SJSA1 (cell line): ENCODE measurements at places on chromosomes 3 and 15. TPM values are rescaled to one million over a fixed set of nuclear protein-coding genes. Genes with fewer than 3 reads are reported as not detected.

DNA sequence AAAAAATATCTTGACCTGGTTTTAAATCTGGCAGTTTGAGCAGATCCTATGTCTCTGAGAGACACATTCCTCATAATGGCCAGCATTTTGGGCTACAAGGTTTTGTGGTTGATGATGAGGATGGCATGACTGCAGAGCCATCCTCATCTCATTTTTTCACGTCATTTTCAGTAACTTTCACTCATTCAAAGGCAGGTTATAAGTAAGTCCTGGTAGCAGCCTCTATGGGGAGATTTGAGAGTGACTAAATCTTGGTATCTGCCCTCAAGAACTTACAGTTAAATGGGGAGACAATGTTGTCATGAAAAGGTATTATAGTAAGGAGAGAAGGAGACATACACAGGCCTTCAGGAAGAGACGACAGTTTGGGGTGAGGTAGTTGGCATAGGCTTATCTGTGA, 14.5 kb downstream of the TIGIT start:
- no peak overlapping the region for H3K4me3 ChIP-seq
- no peaks in the 10 kb centered on the region for H3K27me3 ChIP-seq
- H3K4me1 ChIP-seq: no peaks in the 10 kb centered on the region
- H3K27ac ChIP-seq: no peak overlapping the region
- no peaks in the 10 kb centered on the region for H3K36me3 ChIP-seq
- no peak for DNase-seq

The AMIGO3 gene
- 4.0 and 4.3 TPM in 2 replicates for total RNA-seq

GRCh38 chr15:67915461-67916374, 75.9 kb upstream of the RNU6-1 start:
- H3K27me3 ChIP-seq: no peaks in the 10 kb centered on the region
- H3K4me3 ChIP-seq: no peak overlapping the region
- peak; percentile 45 for DNase-seq
- peak overlapping the region; percentile 56 for H3K27ac ChIP-seq

DNA sequence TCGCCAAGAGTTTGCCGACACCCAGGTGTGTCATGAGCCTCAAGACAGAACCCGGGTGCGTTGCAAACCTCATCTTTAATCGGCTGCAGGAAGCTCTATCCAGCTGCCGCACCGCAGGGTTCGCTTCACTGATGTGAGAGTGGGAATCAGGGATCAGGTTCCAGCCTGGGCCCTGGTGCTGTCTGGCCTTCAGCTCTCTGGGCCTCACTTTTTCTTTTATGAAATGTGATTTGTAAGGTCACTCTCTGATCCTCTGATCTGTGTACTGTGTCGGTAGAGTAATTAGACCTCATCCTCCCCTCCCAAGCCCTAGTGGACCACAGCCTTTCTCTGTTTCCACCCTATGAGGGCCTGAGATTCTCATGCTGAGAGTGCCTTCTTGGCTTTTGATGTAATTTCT, 202.8 kb upstream of the UBE2E1 start:
- DNase-seq: no peak
- H3K27me3 ChIP-seq: no peaks in the 10 kb centered on the region
- H3K4me1 ChIP-seq: peaks cover 17% of the 10 kb centered on the region
- H3K4me3 ChIP-seq: no peak overlapping the region
- H3K36me3 ChIP-seq: no peaks in the 10 kb centered on the region
- H3K27ac ChIP-seq: no peak overlapping the region

- no peak for DNase-seq
- H3K36me3 ChIP-seq: no peaks in the 10 kb centered on the region
- H3K27ac ChIP-seq: no peak overlapping the region
- no peaks in the 10 kb centered on the region for H3K27me3 ChIP-seq
These were observed 130.6 kb upstream of the FHIT start for GRCh38 chr3:61381745-61382392.

- peak overlapping the region; percentile 22; the same call in 1 of the 2 replicates for H3K27ac ChIP-seq
- H3K4me1 ChIP-seq: peaks cover 11% of the 10 kb centered on the region
- H3K27me3 ChIP-seq: no peaks in the 10 kb centered on the region
- no peak overlapping the region for H3K4me3 ChIP-seq
These were observed 38.0 kb downstream of the ARRDC4 start for GRCh38 chr15:97998307-97999071.

The DNAH12 gene
- not detected in 2 replicates for total RNA-seq

The SLC28A2 gene
- not detected in 2 replicates for total RNA-seq

The FURIN gene
- total RNA-seq: 75.0 and 92.8 TPM in 2 replicates

The KCNMB2 gene
- not detected in 2 replicates for total RNA-seq

The GNAT1 gene
- not detected in 2 replicates for total RNA-seq

DNA sequence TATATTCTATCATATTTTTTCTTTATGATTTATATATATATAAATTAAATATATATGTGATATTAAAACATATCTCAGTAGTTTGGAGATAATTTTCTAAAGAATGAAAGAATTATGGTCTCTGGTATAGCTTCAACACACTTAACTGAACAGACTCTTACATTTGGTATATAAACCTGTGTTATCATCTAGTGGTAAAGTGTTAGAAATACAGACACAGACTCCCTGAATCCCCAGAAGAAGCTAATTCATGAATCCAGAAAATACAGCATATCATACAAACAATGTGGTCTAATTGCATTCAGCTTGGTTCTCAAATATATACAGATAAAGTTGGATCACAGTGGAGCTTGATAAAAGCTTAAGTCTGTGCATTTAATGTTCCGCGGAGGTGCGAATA, 1100.4 kb downstream of the ROBO2 start:
- no peak overlapping the region for H3K4me3 ChIP-seq
- no peaks in the 10 kb centered on the region for H3K36me3 ChIP-seq
- DNase-seq: no peak
- H3K27me3 ChIP-seq: no peaks in the 10 kb centered on the region
- peak overlapping the region; percentile 59; the same call in 1 of the 2 replicates for H3K27ac ChIP-seq

DNA sequence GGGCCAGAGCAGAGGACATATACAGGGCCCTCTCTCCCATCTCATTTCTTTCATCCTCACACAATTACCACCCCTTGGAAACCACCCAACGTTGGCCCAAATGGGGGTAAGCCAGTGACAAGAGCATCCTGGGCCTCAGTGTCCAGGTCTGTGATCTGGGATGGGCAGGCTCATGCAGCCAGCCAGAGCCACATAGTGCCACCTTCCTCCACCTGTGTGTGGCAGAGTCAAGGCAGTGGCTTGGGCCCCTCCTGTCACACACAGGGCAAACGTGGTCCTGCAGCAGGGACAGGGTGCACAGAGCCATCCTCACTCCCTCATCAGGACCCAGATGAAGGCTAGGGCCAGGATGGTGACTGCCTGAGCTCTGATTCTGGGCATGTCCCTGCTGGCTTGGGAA, 2.3 kb upstream of the MYL3 start:
- H3K4me1 ChIP-seq: no peaks in the 10 kb centered on the region
- H3K27me3 ChIP-seq: no peaks in the 10 kb centered on the region
- DNase-seq: no peak
- H3K4me3 ChIP-seq: no peak overlapping the region

DNA sequence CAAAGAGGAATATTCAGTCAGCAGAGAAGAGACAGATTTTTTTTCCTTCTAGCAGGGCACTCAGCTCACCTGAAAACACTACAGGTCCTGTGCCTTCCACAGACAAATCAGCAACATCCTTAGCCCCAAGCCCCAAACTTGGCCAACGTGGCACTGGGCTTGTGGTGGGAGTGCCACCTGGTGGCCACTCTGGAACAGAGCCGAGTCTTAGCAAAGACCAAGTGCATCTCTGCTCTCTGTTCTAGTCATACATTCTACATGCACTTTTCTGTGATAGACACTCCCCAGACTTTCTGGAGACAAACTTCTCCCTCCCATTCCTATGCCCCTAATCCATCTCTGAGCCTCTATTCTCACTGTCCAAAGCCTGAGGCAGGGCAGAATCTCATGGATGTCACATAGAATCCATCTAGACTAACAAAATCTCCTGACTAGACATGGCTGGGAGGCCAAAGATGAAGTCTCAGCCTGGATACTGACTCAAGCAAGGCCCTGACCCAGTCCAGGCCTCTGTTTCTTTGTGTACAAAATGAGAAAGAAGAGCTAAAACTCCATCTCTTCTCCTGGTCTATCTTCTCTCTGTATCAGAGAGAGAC, 5.1 kb upstream of the SEMA7A start:
- H3K27ac ChIP-seq: no peak overlapping the region
- DNase-seq: peak; percentile 70
- H3K4me3 ChIP-seq: no peak overlapping the region

GRCh38 chr3:159854500-159855124, 134.0 kb upstream of the IL12A start:
- H3K4me3 ChIP-seq: no peak overlapping the region
- no peaks in the 10 kb centered on the region for H3K27me3 ChIP-seq
- H3K36me3 ChIP-seq: no peaks in the 10 kb centered on the region
- H3K4me1 ChIP-seq: peaks cover 46% of the 10 kb centered on the region
- peak overlapping the region; percentile 80 for H3K27ac ChIP-seq

- no peaks in the 10 kb centered on the region for H3K36me3 ChIP-seq
- H3K4me1 ChIP-seq: peaks cover 43% of the 10 kb centered on the region
- peak overlapping the region; percentile 87 for H3K27ac ChIP-seq
- DNase-seq: peak; percentile 86
These were observed 82.9 kb upstream of the GSK3B start for GRCh38 chr3:120177151-120177550.

The MESP2 gene
- not detected in 2 replicates for total RNA-seq

DNA sequence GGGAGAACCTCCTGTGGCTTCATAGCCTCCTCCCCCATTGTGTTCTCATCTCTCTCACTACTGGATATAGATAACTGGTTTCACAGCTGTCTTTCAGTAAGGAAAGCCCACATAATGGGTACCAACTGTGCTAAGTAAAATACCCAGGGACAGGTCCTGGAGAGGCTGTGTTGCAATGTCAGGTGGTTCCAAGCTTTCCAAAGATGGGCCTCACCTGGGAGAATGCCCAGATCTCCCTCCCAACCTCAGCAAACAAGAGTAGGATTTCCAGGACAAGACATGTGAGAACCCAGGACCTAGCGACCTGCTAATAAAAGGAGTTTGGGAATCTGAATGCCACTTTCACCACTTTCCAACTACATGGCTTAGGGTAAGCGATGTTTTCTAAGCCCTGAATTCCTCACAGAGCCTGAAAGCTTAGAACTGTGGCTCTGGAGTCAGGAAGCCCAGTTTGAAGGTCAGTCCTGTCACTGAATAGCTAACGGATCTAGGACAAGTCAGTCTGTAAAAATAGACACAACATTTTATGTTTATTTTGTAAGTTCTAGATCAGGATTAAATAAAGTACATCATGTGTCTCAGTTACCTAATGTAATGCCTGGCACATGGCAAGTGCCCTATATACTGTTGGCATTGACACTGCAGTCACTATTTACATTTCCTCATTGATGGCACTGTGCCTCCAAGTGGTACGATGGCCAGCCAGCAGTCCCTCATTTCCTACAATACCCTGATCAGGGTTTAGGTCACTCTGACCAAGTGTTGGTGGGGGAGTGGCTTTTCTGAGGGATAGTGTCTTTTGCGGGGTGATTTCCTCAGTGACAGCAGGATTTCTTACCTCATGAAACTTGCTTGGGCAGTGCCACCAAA, 11.9 kb downstream of the CERS3 start:
- H3K4me1 ChIP-seq: no peaks in the 10 kb centered on the region
- no peak for DNase-seq
- no peak overlapping the region for H3K27ac ChIP-seq
- no peaks in the 10 kb centered on the region for H3K36me3 ChIP-seq
- no peak overlapping the region for H3K4me3 ChIP-seq
- H3K27me3 ChIP-seq: peaks cover 12% of the 10 kb centered on the region

The DUOX1 gene
- not detected in 2 replicates for total RNA-seq
